Activated naive CD8-positive, alpha-beta T cell treated with anti-CD3 and anti-CD28 coated beads, Interleukin-2, amount 10 ng/mL, durations not matched to agents 7 days and 5 days (primary cell): ENCODE measurements at places on chromosomes 1 and 21. TPM values are rescaled to one million over a fixed set of nuclear protein-coding genes. Genes with fewer than 3 reads are reported as not detected.

GRCh38 chr1:228013935-228014930 lies 7.4 kb downstream of the WNT3A start:
- peak; percentile 21 for DNase-seq

- DNase-seq, result no peak
These were observed 138.5 kb upstream of the SGIP1 start for GRCh38 chr1:66395202-66396061.

DNA sequence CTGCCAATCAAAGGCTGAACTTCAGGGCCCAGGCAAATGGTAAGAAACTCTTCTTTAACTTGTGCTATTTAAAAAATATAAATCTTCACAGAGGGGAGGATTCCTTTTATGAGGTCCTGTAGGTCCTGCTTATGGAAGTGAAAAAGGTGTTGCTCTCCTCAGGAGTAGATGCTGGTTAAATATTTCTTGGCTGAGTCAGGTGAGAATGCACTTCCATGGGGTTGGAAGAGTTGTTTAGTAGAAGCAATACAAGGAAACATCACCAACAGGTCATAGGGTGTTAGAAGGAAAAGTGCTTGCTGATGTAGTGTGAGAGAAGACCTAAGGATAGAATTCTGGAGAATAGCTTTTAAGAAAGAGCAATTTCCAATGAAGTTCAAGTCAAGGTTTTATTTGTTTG lies 42.2 kb upstream of the ATP1A1 start:
- DNase-seq, result no peak

The RGS2 gene
- total RNA-seq, result 17.5 TPM

The SLC50A1 gene
- 45.0 TPM for total RNA-seq

The COA6 gene
- total RNA-seq, result 32.0 TPM

The OR2T35 gene
- total RNA-seq, result not detected

DNA sequence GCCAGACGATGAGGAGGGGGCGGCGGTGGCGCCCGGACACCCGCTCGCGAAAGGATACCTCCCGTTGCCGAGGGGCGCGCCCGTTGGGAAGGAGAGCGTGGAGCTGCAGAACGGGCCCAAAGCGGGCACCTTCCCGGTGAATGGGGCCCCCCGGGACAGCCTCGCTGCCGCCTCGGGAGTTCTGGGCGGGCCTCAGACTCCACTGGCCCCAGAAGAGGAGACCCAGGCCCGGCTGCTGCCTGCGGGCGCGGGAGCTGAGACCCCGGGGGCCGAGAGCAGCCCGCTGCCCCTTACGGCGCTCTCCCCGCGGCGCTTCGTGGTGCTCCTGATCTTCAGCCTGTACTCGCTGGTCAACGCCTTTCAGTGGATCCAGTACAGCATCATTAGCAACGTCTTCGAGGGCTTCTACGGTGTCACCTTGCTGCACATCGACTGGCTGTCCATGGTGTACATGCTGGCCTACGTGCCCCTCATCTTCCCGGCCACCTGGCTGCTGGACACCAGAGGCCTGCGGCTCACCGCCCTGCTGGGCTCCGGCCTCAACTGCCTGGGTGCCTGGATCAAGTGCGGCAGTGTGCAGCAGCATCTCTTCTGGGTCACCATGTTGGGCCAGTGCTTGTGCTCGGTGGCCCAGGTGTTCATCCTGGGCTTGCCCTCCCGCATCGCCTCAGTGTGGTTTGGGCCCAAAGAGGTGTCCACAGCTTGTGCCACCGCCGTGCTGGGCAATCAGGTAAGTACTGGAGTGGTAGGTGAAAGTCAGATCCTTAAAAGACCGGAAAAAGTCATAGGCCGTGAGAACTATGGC lies 588 bp downstream of the FLVCR1 start:
- peak; percentile 66 for DNase-seq

DNA sequence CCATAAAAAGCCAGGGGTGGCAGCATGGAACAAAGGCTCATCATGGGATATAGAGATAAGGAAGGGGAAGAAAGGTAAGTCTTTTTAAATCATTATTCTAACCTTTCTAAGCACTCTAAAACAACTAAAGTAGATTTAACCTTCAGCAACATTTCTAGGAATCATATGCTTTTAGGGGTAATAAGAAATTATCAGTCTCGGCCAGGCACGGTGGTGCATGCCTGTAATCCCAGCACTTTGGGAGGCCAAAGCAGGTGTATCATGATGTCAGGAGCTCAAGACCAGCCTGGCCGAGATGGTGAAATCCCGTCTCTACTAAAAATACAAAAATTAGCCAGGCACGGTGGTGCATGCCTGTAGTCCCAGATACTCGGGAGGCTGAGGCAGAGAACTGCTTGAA lies 20.3 kb upstream of the PHTF1 start:
- no peak for DNase-seq

GRCh38 chr1:11272832-11273594 lies at the start of gene UBIAD1:
Gene UBIAD1, plus strand, starts transcription at chr1:11273198. Its CDS starts 334 bp downstream, at chr1:11273532.
- peak; percentile 87 for DNase-seq

The KCNJ9 gene
- not detected for total RNA-seq

DNA sequence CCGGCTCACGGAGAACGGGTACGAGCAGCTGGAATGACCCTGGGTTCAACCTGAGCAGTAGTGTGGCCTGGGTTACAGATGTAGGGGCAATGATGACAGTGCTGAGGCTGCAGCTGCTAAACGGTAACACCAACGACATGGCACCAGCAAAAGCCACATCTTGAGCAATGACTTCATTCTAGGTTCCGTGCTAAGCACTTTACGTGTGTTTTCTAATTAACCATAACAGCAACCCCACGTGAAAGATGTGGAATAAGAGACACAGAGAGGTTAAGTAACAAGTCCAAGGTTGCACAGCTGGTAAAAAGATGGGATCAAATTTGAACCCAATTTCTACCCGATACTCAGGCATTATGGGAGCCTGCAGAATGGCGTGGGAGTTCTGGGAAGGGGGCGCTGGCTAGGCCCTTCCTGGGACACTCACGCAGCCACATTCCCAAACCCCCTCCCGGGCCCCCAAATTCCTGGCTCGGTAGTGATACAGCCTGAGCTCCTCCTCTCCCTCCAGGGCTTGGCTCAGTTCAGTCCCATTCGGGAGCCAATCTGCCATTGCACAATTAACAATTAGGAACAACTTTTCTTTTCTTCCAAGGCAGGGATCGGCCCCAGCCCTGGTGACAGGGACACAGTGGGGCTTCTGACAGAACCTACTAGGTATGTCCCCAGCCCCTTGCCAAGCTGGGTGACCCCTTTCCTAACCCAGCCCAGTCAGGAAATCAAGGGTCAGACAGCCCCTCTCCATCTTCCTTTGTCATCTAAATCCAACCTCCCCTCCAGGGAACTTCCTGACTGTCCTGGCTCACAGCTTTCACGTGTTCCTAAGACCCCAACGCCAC lies 23.8 kb upstream of the ECE1 start:
- DNase-seq, result no peak

- no peak for DNase-seq
These were observed 168.4 kb downstream of the PCNX2 start for GRCh38 chr1:233127157-233127556.

The ST6GALNAC3 gene
- 0.48 TPM for total RNA-seq

- no peak for DNase-seq
These were observed 633 bp upstream of the ETNK2 start for GRCh38 chr1:204152310-204153044.

DNA sequence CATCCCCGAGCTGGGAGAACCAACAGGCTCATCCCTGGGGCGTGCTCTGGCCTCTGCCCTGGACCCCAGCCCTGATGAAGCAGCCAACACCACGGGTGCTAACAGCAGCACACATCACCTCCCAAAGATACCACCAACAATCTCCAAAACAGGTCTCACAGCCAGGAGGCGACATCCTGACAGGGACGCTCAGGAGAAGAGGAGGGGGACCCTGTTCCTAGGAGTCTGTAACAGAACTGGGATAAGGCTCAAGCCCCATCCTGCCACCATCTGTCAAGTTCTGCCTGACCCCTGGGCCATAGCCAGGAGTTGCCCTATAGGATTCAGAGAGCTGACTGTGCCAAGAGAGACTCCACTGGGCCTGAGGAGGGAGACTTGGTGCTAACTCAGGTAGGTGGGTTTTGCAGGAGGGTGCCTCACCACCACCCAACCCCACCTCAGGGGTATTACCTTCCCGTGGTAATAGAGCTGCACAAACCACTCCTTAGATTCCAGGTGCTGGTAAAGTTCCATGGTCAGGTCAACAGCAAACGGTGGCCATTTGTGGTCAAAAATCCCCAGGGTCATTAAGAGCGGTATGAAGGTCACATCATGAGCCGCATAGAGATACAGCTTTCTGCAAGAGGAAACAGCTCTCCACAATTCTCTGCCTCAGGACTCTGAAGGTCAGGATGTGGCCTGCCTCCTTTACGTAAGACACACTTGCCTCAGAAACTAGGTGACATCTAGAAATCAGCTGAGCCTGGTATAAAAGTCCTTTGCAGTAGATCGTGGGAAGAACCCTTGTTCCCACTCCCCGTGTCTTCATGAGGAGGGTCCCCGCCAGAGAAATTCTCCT lies 22.3 kb downstream of the ACP6 start:
- peak; percentile 56 for DNase-seq

DNA sequence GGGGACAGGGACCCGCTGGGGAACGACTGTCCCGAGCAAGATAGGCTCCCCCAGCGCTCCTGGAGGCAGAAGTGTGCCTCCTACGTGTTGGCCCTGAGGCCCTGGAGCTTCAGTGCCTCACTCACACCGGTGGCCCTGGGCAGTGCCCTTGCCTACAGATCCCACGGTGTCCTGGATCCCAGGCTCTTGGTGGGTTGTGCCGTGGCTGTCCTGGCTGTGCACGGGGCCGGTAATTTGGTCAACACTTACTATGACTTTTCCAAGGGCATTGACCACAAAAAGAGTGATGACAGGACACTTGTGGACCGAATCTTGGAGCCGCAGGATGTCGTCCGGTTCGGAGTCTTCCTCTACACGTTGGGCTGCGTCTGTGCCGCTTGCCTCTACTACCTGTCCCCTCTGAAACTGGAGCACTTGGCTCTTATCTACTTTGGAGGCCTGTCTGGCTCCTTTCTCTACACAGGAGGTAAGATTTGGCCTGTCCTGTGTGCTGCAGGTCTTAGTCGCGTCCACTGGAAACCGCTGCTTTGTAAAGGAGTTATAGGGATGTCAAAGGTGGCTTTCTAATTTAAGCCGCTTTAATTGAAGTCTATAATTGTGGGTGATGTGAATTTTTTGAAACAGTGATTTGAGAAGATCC lies 717 bp downstream of the UBIAD1 start:
- DNase-seq, result no peak

- DNase-seq, result peak; percentile 5
These were observed 18.1 kb downstream of the COL6A1 start for GRCh38 chr21:45999581-46000181.

GRCh38 chr1:3121401-3122210 lies 52.6 kb downstream of the PRDM16 start:
- no peak for DNase-seq

The NFASC gene
- 0.31 TPM for total RNA-seq
